ENCODE measurements at places on chromosomes 16 and 17. TPM values are rescaled to one million over a fixed set of nuclear protein-coding genes. Genes with fewer than 3 reads are reported as not detected.

ZNF267 gene
- total RNA-seq: 13.9 TPM

TBC1D3I gene
- 0.19 TPM for total RNA-seq

PRSS53 gene
- 1.3 TPM for total RNA-seq

MYH8 gene
- not detected for total RNA-seq

CD300LG gene
- 2.9 TPM for total RNA-seq

ABCA10 gene
- 14.6 TPM for total RNA-seq

PRR11 gene
- 24.0 TPM for total RNA-seq

C1QTNF8 gene
- not detected for total RNA-seq

CD300H gene
- not detected for total RNA-seq

NCBP3 gene
- 31.4 TPM for total RNA-seq

DNA sequence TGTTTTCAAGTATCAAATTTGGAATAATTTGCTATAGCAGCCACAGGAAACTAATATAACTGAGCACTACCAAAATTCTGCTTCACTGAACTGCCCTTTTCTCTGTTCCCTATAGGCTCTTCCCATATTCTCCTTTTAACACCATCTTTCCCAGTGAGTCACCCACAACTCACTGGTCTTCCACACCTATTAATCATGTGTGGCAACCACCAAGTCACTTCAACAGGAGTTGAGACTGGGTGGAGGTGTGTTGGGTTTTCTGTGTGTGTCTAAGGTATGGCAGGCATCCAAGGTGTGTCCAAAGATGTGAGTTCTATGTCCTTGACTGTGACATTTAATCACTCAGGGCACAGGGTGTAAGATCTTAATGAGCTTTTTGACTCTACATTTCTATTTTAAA is 610.0 kb upstream of the CDH11 start:
- ATAC-seq: no peak

DNA sequence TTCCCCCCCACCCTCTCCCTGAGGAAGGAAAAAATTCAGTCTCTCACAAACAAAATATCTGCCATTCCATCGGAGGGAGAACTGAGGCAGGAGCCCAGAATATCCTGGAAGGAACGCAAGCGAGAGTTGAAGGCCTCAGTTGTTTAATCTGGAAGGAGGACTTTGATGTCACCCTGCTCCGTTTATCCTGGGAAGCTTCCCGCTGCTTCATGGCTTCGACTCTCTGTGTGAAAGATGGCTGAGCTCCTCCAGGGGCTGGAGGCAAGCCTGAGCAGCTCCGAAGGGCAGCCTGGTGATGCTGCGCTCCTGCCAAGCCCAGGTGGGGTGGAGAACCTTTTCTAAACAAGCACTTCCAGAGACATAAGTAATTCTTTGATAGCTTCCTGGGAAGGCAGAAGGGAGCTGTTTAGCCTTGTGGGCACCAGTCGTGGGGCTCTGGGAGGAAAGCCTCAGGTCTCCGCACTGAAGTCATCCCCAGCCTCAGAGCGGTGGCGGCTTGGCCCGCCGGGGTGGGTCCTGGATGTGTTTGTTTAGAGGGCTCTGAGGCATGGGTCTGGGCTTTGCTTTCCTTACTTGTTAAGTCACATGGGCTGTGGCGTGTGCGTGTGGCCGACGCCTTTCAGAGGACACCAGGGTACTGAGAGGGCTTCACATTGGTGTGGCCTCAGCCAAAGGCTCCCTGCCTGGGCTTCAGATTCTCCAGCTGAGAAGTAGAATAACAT is 7.9 kb downstream of the NKD1 start:
- ATAC-seq: no peak

DNA sequence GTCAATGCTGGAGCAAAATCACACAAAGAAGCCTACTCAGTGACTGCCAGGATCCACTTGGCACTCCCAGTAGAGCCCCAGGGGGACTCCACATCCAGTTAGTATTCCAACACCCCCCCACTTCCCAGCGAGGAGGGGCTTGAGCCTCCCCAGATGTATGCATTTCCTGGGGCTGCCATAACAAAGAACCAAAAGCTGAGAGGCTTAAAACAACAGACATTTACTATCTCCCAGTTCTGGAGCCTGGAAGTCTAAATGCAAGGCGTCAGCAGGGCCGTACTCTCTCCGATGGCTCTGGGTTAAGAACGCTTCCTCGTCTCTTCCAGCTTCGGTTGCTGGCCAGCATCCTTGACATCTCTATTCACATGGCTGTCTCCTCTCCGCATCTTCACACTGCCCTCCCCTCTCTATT is 23.0 kb upstream of the GNA13 start:
- ATAC-seq: no peak

- no peak for ATAC-seq
These were observed 39.8 kb upstream of the IRF8 start for GRCh38 chr16:85858984-85859817.

- no peak for ATAC-seq
These were observed 5.4 kb downstream of the CMIP start for GRCh38 chr16:81449899-81450608.

DNA sequence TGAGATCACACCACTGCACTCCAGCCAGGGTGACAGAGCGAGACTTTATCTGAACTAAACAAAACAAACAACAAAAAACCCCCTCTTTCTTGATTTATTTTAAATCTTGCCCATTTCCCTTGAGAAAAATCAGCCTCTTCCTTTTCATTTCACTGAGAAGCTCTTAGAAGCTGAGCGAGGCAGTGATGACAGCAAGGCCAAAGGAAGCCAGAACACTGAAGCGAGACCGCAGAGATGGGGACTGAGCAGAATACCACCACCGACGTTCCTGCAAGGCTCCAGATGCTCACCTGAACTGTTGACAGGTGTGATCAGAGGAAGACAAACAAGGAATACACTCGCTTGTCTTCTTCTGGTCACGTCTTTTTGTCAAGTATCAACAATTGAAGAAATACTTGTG is 30.5 kb upstream of the IRF8 start:
- ATAC-seq: no peak

GRCh38 chr17:41810659-41811548 is 845 bp downstream of the P3H4 start:
- peak; percentile 1 for ATAC-seq

DNA sequence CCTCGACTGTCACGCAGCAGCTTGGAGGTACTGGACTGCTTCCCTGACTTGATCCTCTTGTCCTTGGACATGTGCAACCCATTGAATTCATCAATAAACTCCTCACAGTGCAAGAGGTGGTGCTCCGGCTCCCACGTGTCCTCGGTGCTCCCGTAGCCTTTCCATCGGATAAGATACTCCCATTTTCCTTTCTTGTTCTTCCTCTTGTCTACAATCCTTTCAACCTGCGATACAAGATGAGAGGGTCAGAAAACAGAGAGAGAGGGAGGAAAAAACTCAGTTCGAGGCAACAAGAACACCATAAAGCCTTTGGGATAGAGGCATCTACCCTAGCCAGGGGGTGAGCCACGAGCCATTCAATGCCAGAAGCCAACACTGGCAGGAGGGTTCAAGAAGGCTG is 119.5 kb downstream of the CDYL2 start:
- ATAC-seq: no peak

DNA sequence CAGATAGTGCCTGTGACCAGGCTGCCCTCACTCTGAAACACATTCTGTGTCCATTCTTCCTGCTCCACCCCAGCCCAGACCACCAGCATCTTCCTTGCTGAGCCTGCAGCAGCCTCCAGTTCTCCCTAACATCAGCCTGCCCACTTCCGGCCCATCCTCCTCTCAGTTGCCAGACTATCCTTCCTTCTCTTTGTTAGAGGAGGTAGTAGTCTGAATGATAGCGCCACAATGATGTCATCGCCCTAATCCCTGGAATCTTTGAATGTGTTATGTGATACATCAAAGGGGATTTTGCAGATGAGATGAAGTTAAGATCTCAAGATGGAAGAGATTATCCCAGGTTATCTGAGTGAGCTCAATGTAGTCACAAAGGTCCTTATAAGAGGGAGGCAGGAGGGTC is 3.2 kb upstream of the ZDHHC1 start:
- ATAC-seq: no peak

DNA sequence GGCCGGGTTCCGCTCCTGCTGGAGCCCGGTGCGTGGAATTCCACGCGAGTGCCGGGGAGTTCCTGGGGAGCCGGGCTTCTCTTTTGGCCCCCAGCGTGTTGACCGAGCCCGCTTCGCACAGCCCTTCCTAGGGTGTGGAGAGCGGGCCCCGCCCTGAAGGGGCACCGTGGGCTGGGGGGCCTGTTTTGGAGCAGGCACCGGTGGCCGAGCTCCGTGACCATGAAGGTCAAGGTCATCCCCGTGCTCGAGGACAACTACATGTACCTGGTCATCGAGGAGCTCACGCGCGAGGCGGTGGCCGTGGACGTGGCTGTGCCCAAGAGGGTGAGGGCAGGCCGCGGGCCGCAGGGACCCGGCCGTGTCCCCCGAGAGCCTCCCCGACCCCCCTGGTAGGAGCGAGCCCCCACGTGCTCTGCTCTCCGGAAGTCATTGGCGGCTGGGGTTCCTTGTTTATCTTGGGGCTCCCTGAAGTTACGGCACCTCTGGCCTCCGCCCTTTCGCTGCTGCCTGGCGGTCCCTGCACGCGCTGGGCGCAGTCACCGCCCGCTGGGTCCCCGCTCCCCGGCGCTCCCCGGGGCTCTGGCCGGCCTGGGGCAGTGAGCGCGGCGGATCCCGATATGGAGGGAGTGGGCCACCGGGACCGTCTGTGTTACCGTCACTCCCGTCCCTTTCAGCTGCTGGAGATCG is 528 bp downstream of the HAGHL start:
- peak; percentile 23 for ATAC-seq

DNA sequence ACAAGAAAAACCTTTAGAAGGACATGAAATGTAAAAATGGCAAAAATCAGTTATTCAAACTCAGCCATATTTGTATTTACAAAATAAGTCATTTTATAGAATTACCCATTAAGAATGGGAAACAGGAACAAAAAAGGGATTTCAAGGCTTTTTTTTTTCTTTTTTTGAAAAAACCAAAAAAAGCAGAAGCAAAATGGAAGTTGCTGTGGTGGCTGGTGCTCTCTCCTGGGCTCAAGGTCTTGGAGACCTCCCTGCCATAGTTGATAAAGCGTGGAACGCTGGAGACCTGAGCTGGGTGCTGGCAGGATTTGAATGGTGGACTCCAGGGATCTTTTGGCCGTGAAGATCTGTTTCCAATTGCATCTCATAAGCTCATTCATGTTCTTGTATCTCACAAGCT is 3.1 kb downstream of the PLCG2 start:
- ATAC-seq: no peak

GRCh38 chr17:67554634-67555033 is 163.1 kb upstream of the NOL11 start:
- no peak for ATAC-seq

DNA sequence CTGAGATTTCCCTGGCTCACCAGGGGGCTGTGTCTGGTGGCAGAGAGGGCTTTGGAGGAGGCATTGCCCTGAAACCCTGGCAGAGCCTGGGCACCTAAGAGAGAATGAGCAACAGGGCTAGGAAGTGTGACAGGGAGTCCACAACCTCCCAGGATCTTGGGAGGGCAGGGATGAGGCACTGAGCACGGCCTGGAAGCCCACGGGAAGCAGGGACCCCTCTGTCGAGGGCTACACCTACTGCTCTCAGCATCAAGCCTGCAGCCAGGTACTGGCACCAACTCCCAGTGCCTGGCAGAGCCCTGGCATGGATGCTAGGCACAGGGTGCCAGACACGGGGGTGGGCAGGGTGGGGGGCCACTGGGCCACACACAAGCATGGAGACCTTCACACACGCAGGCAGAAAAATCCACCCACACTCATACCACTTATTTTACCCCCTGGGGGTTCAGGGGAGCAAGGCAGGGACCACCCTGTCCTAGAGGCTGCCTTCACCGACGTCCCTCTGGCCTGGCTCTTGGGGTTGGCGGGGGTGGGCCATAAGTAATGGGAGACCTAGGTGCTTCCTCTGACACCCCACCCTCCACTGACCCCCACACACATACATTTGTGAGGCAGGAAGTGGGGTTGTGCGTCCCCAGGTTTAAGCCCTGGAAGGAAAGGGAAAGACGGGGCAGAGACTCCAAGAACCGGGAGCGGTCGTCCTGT is 970 bp upstream of the HSD11B2 start:
- ATAC-seq: no peak

- no peak for ATAC-seq
These were observed 13.8 kb downstream of the IL4R start for GRCh38 chr16:27327586-27327915.

DNA sequence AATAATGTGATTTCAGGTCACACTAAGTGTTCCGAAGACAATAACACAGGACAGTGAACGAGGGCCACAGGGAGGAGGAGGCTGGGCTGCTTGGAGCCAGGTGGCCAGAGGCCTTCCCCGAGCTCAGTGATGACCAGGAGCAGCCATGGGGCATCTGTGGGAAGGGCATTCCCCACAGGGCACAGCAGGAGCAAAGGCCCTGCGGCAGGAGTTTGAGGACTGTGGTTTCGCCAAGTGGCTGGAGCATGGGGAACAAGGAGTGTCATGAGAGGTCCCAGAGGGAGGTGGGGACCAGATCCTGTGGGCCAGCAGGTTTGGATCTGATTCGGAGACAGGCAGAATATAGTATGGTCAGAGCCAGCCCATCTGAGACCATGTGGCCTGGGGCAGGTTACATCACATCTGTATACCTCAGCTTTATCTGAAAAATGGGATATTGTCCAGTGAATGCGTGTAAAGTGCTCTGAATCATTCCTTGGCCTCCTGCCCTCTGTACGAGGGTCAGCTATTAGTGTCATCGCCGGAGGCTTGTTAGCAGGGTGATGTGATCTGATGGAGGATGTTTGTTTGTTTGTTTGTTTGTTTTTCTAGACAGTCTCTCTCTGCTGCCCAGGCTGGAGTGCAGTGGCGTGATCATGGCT is 176.8 kb downstream of the KATNIP start:
- ATAC-seq: no peak

GRCh38 chr17:82083533-82084359 is 14.3 kb downstream of the FASN start:
- no peak for ATAC-seq

DNA sequence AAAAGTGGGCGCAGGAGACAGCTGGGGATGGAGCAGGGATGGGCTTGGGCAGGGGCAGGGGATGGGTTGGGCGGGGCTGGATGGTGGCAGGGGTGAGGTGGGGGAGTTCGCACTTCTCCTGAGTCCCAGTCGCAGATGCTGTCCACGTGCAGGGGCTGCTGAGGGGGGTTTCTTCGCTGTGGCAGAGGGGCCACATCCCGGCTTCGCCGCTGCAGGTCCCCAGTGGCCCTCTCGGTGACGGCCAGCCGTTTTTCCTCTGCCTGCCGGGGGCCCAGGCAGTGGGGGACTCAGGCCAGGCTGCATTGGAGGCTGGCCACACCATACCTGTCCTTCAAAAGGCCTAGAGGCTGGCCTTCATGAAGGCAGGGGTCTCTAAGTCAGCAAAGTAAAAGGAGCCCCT is 8.3 kb downstream of the EVPL start:
- no peak for ATAC-seq

All from motor neuron (in vitro differentiated cells).